ENCODE measurements at places on chromosomes 12 and 14.

DNA sequence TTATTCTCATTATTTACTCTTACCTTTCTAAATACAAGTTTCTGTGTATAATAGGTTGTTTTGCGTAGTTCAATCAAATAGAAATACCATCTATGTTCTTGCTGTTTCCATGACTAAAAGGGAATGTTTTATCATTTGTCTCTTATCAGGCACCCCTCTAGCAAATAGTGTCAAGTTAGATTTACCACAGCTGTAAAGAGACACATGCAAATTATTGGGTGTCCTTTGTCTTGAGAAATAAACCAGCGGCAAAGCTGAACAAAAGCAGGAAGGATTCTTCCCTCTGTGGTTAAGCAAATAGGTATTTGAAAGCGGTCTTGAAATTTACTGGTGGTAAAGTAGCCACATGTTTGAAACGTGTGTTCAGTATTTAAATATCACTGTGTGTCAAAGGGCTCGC lies 405.9 kb downstream of the TMTC2 start:
- DNase-seq: no peak

DNA sequence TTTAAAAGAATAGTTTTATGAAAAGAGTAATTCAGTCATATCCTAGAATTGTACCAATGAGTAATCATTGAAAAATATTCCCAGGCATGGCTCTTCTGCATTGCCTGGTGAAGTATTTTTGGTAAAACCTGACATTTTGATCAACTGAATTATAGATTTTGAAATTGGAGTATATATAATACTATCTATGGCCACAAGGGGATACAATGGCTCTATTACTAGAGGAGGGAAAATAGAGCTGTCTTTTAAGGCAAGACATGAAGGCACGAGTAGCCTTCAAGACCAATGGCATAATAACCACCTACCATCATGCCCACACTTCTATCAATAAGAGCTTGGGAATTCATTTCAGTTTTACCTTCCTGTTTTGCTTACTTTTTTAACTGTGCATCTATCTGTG lies 1241.4 kb upstream of the TMEM132C start:
- no peak for DNase-seq

- DNase-seq: no peak
Measured at GRCh38 chr12:14185427-14186192, 179.9 kb upstream of the ATF7IP start.

- DNase-seq: no peak
Measured at GRCh38 chr14:71994416-71994815, 62.2 kb downstream of the RGS6 start.

GRCh38 chr12:63006536-63006935 lies 71.6 kb upstream of the PPM1H start:
- DNase-seq: no peak

GRCh38 chr12:113854385-113855142 lies 111.6 kb downstream of the RBM19 start:
- no peak for DNase-seq

DNA sequence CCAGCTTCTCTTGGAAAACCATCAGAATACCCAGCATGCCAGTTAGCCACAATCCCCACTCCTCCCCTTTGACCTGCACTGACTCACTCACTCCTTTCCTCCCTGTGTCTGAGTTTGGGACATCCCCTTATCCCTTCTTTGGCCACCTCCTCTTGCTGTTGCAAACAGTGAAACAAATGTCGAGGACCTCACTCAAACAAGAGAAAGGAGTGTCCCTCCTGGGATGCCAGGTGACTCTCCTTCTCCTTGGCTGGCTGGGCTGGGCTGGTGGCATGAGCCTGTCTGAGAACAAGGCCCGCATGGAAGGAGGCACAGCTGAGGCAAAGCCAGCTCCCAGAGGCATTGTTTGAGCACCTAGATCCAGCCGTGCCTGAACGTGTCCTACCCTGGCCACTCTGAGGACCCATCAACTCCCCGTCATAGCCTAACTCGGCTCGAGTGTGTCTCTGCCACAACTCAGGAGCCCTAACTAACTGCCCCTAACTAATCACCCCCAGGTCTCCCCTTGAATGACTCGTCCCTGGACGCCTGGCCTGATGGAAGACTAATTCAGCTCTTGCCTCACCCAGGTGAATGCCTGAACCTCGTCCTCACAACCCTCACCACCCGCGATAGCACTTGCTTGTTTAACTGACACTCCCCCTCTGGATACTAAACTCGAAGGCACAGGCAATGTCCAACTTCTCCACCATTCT lies 43.0 kb downstream of the NCOR2 start:
- DNase-seq: no peak

DNA sequence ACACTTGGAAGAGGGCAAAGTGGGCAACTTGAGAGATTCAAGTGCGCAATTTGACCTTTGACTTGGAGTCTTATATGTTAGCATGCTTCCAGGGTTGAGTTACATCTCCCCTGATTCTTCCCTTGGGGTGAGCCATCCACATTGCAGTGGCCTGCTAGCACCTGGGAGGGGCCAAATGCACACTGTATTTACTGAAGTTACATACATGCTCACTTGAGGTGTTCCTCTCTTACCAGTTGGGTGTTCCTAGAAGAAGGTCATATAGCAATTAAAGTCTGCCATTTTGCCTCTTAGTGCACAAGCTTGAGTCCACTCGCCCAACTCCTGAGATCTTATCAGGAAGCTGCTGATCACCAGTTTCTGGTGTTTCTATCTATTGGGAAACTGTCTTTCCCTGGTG lies 13.7 kb upstream of the SPTLC2 start:
- DNase-seq: no peak

- no peak for DNase-seq
Measured at GRCh38 chr14:86838363-86838762, 1154.6 kb downstream of the GALC start.

- DNase-seq: no peak
Measured at GRCh38 chr12:58961906-58962305, 41.6 kb upstream of the LRIG3 start.

GRCh38 chr12:103928682-103929045 lies 1.5 kb upstream of the HSP90B1 start:
- peak; percentile 25 for DNase-seq

DNA sequence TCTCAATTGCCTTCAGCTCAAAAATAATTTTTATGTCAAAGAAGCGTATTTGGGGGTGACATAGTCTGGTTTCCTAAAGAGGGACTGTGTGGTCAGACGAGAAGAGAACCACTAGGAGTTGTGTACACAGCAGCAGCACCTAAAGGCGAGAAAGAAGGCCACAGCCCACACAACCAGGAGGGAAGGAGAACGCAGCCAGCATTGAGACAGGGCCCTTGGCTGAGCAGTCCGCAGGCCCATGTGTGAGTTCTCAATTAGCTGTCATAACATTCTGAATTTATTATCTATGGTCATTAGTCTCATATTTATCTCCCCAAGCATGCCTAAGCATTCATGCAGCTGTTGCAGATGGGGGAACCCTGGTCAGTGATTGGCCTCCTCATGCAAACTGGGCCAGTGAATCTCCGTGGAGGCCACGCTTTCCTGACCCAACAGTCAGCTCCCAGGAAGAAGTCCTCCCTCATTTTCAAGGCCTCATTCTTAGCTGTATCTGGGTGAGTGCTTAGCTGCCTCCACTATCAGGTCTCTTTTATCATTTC lies 81.2 kb upstream of the ATF7IP start:
- no peak for DNase-seq

- no peak for DNase-seq
Measured at GRCh38 chr14:36069535-36069900, 107.0 kb downstream of the PTCSC3 start.

DNA sequence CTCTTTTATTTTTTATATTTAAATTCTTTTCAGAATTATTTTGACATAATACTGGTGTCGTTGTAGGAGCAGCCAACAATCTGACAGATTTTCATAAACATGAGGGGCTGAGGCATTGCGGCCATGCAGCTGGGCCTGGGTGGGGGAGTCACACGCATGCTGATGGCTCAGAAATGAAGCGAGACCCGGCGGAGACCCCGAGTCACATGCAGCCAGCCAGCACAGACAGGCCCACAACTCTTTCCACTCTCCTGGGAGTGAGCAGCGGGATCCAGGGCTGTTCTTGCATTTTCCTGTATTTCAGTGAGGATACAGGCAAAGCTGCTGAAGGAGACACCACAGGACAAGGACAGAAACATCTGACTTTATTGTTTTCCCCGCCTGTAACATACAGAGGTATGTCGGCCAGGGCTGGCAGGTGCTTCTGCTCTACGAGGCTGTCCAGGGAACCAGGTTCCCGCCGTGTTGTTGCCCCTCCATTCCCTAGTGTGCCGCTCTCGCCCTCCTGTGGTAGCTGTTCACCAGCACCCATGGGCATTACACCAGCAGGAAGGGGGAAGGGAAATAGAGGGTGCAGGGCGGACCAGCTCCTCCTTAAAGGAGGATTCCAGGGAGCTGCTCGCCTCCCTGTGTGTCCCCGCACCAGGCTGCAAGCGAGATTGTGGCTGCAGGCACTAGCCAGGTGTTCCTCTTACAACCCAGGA lies 30.5 kb downstream of the FZD10 start:
- no peak for DNase-seq

DNA sequence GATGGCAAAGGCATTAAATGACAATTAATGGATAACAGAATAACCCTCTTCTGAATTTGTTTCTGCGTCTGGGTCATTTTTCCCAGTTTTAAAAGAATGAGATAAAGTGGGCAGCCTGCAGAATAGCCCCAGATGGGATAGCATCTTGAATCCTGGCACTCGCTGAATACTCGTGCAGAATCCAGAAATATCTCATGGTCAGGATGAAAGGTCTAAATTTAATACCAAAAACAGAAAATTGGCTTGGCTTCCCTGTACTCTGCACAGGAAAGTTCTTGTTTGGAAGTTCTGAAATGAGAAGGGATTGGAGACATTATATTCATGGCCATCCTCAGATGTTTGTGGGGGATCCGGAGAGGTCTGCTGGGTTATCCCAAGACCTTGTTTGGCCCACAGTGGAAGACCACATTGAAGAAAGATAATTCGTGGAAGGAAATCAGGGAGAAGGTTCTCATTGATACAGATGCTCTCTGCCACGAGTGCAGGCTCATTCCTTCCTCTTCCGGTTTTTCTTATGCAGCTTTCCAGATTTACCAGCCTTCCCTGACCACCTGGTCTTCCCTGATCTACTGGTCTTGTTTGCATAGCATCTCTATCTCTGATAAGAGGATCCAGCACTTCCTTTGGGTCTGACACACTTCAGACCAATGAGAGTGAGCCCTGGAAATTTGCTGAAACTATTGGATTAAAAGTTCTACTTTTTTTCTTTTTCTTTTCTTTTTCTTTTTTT lies 6.0 kb upstream of the IFT81 start:
- DNase-seq: no peak

- DNase-seq: no peak
Measured at GRCh38 chr12:459430-460258, at the start of gene B4GALNT3. Gene B4GALNT3 (plus strand): TSS chr12:459939. CDS start chr12:460377, 438 bp downstream.

GRCh38 chr12:97643924-97644323 lies 181.3 kb downstream of the RMST start:
- DNase-seq: no peak

- DNase-seq: no peak
Measured at GRCh38 chr12:56476143-56476542, 7.8 kb downstream of the SPRYD4 start.

- no peak for DNase-seq
Measured at GRCh38 chr12:4723226-4723625, 3.0 kb downstream of the GALNT8 start.

DNA sequence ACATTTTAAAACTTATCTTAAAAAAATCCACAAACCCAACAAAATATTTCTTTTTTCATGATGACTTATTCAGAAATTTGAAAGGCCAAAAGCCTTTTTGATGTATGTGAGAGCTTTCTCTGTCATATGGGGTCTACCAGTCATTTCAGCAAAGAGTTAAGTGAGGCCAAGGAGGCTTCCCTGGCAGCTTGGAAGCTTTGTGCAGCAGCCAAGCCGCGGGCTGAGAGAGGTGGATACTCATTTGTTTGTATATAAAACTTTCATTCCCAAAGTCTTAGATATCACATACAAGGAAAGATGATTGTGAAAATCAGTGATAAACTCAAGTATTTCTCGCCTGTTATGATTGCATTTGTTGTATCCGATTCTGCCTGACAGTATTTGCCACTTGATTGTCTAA lies 48.5 kb upstream of the RNU6-8 start:
- DNase-seq: no peak

DNA sequence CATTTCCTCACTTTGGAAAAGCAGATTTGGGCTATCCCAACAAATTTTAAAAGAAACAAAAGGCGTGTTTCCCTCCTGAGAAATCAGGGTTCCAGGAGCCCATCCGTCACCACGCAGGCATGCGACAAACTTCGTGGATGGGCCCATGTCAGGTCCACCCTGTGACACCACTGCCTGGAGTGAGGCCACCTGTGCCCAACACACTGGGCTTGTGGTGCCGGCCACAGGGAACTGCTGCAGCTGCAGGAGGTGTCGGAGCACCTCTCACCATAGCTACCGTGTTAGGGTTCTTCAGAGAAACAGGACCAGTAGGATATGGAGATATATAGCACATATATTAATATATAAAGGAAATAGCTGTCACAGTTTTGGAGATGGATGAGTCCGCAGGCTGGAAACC lies 53.0 kb upstream of the BCL11B start:
- no peak for DNase-seq

DNA sequence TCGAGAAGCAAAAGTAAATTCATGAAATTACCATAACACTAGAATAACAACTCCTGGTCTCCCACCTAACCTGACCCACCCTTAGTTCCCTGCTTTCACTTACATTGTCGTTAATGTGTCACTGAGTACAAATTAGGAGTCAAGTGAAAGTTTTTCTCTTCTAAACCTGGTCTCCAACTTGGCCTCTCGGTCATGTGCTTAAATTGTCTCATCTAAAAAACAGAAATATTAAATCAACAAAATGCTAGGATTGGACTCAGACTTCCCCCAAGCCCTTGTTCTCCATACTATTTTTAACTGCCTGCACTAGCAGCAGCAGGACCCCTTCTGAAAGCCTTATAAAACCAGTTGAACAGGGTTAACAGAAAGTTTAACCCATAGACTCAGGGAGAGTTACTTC lies 1.8 kb upstream of the BTG1 start:
- DNase-seq: no peak

DNA sequence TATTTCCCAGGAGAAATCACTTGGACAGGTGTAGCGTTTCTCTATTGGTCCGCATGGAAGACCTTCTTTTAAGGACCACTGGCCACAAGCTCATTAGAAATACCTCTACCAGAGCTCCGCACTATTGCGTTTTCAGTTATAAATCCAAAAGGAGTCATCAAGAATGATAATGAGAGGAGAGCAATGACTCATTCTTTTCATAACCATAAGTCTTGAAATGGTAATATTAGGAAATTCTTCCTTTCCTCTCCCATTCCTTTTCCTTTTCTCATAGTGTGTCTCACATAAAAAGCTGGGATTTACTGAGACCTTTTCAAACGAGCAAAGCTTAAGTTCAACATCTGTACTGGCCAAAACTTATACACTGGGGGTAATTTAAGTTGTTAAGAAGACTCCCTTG lies 215.7 kb downstream of the CPNE8 start:
- DNase-seq: no peak
